Activated effector memory CD4-positive, alpha-beta T cell treated with anti-CD3 and anti-CD28 coated beads, Interleukin-2, amount 50 U/mL, for 16 hours (primary cell): ENCODE measurements at places on chromosomes 12 and 14.

DNA sequence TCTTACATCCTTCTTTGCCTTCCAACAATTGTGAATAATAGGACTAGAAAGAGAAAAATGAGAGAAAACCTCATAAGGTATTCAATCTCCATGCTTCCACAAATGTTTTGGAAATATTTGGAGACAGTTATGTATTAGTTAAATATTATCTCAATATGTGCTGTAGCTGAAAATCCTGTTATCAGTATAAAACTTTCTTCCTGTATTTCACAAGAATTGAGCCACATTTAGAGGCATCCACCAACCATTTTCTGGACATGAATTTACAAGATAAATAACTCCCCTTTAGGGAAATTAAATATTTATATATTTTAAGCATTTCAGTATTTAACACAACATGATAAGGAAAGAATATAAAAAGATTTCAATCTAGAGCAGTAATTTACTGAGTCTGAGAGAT, 200.3 kb downstream of the GPHN start:
- DNase-seq = no peak

DNA sequence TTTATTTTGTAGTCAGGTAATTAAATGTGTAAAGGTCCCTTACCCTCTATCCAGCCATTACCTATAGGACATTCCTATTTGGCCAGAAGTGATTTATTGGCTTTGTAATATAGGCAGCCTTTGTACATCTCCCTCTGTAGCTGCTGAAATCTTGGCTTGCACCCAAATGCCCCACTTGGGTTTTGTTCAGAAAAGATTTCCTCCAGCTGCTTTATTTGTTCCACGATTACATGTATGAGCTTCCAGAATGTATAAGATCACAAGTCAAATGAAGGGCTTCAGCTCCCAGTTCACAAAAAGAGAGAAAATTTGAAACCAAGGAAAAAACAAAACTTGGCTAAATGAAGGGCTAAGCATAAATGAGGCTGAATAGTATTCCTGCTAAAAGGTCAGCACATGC, 103.4 kb downstream of the EFCAB11 start:
- DNase-seq = no peak

DNA sequence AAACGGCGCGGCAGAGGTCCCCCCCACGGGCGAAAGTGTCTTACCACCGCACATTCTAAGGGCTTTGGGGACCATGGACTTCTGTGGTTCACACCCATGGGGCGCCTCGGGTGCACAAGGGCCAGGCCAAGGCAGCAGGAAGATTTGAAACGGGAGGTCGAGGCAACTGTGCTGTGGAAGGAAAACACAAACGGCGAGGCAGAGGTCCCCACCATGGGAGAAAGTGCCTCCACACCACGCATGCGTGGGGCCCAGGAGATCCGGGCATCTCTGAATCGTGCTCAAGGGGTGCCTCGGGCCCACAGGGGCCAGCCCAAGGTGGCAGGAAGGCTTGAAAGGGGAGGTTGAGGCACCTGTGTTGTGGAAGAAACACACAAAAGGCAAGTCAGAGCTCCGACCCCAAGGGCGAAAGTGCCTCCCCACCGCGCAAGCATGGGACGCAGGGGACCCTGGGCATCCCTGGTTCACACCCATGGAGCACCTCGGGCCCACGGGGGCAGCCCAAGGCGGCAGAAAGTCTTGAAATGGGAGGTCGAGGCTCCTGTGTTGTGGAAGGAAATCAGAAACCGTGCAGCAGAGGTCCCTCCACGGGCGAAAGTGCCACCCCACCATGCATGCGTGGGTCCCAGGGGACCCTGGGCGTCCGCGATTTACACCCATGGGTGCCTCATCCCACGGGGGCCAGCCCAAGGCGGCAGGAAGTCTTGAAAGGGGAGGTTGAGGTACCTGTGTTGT, 371.0 kb downstream of the ALG10 start:
- DNase-seq = peak; percentile 58

- DNase-seq = no peak
Observed at GRCh38 chr14:50804181-50804721, 26.7 kb downstream of the NIN start.

GRCh38 chr14:55724736-55725135, 144.7 kb downstream of the KTN1 start:
- DNase-seq = no peak

DNA sequence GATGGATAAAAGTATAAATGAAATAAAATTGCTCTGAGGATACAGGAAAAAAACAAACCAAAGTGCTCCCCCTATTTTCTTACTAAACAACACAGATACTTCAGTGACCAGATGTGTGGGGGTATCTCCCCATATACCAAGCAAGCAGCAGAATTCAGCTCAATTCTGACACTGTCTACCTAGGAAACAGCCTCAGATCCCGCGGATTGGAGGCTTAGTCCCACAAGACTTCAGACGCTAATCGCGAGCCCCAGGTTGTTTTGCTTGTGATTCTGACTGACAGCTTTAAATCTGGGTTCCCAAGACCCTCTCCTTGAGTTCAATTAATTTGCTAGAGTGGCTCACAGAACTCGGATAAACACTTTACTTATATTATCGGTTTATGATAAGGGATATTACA, 17.3 kb downstream of the NFKBIA start:
- DNase-seq = no peak

- DNase-seq = peak; percentile 17
Observed at GRCh38 chr12:47927346-47927745, 22.6 kb upstream of the VDR start.

DNA sequence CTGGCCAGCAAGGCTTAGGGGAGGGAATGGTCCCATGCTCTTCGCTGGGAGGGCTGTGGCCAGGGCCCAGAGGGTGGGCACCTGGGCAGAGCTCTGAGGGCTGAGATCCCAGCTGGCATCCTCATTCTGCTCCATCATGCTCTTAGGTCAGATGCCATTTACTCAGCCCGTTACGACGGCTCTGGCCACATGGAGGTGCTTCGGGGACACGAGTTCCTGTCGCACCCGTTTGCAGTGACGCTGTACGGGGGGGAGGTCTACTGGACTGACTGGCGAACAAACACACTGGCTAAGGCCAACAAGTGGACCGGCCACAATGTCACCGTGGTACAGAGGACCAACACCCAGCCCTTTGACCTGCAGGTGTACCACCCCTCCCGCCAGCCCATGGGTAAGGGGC, 30.8 kb upstream of the LRP1-AS start:
- no peak for DNase-seq

- no peak for DNase-seq
Observed at GRCh38 chr12:6534695-6534944, 303 bp downstream of the GAPDH start.

GRCh38 chr14:103619057-103619456, 10.0 kb upstream of the KLC1 start:
- no peak for DNase-seq

DNA sequence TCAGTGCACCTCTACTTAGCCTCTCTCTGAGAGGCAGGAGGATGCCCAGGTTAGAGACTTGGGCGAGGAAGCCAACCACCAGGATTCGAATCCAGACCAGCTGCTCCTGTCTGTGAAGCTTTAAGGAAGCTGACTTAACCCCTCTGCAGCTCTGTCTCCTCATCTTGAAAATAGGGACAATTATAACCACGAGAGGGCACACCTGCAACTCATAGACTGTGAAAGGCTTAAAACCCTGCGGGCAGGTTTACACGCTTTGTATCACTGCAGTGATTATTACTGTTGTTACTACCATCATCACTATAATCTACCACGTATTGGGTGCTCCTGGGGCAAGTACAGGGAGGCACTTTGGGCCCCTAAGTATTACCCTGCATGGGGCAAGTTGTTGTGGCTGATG, 379.8 kb downstream of the VRK1 start:
- peak; percentile 67 for DNase-seq

GRCh38 chr14:99575043-99576023, 28.7 kb downstream of the CCDC85C start:
- DNase-seq = no peak

- no peak for DNase-seq
Observed at GRCh38 chr14:70779667-70780066, 29.6 kb downstream of the MAP3K9 start.

DNA sequence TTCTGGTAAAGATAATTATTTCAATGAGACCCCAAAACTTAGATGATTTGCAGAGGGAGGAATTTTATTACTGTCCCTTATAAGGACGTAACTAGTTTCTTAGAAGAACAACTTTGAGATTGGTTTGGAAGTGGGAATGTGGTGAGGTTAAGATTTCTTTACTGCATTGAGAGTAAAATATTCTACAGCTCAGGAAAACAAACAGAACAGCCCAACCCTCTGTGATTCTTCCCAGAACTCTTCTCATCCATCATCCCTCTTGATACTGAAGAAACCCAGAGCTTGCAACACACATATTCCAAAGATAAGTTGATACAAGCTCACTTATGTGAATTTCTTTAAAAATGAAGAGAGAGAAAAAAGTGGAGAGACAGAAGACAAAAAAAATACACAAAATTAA, 234.2 kb downstream of the CRADD start:
- no peak for DNase-seq

DNA sequence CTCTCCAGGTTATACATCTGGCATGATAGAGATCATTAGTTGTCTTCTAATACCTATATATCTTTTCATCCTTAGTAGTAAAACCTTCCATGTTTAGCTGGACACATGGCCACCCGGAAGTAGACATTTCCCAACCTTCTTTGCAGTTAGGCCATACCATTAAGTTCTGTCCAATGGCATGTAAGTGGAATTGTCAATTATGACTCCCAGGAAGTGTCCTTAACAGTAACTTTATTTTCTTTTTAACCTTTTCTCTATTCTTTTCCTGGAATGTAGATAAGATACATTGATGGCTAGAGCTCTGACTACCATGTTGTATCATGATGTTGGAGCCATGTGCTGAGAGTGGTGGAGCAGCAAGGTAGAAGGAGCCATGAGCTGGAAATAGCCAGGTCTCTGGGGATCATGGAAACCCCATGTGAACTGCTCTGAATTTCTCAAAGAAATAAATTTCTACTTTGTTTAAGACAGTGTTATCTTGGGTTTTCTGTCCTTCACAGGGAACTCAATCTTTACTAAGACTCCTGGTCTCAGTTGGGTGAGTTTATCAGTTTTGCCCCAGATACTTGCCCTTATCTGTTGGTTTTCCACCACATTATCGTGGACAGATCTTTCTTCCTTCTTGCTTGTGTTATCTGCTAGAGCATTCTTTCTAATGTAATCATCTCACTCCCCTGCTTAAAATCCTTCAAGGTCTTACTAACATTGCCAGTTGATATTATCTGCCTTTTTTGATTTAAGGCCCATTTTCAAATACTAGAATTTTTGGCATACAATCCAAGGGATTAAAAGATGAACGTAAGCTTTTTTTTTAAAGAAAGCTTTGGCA, 5.1 kb upstream of the LTA4H start:
- no peak for DNase-seq

GRCh38 chr12:93802698-93803423, 125.7 kb downstream of the CRADD start:
- no peak for DNase-seq

DNA sequence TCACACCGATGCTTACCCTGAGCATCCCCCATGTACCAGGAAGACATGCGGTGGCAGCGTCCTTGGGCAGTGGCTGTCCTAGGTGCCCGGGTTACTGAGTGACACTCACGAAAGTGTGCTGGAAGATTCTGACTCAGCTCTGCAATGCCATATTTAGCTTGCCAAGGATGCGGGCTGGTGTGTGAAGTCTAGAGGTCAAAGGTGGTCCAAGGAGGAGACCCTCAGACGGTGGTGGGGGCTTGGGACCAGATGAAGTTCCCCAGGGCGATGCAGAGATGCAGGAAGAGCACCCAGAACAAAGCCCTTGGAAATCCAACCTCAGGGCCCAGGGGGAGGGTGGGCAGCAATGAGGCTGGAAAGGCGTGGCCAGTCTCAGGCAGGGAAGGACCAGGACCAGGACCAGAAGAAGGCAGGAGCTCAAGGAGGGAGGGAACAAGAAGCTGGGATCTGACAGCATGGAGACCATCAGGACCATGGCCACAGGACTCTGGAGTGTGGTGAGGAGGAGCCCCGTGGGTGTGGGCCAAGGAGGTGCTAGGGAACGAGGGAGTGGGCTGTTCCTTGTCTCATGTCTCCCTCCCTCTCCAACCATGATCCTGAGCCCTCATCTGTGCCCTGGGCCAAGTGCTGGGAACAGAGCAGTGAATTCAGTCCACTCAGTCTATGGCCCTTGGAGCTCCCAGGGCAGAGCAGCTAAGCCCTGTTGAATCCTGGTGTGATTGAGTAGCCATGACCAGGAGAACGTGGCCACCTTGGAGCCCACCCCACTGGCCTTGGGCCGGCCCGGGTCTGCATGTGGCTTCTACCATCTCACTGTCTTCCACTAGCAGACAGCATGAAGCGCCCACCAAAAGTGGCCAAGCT, 310.1 kb upstream of the DIO3 start:
- no peak for DNase-seq

DNA sequence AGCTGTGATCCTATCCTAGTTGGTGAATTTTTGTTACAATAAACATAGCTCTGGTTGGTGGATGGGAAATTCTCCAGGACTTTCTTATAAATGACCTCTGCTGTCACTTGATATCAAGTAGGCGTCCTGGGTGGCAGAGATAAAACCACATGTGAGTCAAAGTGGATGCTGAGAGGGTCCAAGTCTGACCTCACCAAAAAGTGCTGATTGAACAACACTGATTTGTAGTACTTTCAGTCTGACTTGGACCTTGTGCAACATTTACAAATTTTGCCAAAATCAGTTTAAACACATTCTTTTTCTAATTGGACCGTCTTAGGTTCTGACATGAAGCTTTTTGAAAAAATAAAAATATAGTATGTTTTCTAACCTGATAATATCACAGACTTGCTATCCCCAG, 585.6 kb downstream of the GALC start:
- no peak for DNase-seq

DNA sequence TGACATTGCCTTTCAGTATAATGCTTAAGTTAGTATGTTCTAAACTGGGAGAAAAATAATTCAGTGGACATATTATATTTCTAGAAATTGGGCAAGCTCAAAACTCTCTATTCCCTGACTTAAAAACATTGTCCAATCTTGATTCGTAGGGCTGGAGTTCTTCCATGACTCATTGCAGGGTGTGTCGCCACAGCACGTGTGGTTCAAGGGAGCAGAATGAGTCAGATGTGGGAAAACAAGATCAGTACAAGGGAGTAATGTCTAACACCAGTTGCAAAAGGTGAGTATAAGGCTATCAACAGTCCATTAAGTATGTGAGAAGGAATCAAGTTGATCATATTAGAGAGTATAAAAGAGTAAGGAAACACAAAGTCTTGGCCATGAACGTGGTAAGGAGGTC, 887.0 kb downstream of the TMTC2 start:
- DNase-seq = no peak

DNA sequence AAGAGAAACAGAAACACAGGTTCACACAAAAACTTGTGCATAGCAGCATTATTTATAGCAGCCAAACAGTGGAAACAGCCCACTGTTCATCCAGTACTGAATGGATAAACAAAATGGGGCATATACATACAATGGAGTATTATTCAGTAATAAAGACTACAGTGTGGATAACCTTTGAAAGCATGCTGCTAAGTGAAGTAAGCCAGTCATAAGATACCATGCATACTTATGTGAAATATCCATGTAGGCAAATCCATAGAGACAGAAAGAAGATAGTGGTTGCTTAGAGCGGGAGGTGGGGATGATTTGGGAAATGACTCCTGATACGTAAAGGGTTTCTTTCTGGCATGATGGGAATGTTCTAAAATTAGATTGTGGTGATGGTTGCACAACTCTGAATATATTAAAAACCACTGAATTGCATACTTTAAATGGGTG, 99.4 kb downstream of the CRADD start:
- no peak for DNase-seq
